DMS79 (cell line): ENCODE measurements at places on chromosomes 5 and 9.

DNA sequence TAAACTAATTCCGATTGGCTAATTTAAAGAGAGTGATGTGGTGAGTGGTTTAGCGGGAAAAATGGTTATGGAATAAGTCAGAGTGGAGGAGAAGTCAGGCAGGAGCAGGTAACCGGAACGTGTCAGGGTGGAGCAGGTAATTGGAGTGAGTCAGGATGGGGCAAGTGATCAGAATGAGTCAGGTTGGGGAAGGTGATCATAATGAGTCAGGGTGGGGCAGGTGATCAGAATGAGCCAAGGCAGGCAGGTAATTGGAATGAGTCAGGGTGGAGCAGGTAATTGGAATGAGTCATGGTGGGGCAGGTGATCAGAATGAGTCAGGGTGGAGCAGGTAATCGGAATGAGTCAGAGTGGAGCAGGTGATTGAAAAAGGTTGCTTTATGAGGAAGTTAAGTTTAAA is 101.4 kb downstream of the TMEM167A start:
- DNase-seq = no peak

DNA sequence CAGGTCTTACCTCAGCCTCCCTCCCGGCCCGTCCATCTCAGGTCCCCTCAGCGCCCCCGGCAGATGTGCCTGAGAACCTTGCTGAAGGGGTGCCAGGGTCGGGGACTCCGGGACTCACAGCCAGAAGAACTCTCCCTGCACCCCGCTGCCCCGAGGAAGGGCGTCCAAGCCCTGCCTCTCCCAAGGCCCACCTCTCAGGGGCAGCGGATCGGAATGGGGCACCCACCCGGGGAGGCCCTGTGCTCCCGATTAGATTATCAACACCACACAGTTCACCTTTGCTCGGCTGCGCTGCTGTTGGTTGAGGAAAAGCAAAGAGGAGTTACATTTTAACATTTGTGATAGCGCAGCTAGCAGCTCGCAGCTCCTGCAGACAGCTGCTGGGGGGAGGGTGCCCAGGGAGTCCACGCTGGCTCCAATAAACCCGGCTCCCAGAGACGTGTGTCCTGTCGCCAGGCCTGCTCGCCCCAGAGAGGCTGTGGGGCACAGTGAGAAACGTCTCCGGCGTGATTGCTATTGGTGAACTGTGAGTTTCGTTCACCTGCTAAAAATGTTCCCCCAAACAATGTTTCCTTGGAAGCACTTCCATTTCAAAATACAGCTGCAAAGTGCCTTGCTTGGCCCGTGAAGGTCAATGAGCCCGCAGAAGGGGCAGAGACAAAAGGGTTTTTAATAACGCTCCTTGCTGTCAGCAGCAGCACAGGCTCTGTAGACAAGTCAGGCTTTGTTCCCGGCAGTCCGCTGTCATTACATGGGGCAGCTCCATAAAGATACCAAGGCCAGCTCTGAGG is 18.6 kb upstream of the SLC6A19 start:
- DNase-seq = no peak

DNA sequence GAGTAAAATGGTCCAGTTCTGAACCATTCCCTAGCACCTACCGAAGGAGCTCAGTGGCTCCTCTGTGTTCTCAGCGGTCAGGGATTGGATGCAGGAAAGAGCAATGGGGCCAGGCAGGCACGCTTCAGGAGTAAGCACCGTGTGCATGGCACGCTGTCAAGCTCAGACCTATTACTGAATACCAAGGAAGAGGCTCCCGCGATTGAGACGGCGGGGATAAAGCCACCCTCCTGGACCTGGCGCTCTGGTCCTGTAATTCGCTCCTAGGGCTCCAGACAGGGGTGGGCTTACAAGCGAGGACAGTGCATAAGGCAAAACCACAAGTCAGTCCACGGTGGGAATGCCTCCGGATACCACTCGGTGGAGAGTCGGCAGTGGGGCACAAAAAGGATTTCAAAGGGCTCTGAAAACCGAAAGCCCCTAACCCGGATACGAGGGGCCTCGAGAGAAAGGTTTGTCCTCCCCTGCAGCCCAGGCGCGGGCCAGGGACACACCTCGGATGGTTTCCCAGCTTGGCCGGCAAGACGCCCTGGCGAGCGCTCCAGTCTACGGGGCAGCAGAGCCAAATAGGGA is 988 bp downstream of the OXCT1 start:
- DNase-seq = no peak

DNA sequence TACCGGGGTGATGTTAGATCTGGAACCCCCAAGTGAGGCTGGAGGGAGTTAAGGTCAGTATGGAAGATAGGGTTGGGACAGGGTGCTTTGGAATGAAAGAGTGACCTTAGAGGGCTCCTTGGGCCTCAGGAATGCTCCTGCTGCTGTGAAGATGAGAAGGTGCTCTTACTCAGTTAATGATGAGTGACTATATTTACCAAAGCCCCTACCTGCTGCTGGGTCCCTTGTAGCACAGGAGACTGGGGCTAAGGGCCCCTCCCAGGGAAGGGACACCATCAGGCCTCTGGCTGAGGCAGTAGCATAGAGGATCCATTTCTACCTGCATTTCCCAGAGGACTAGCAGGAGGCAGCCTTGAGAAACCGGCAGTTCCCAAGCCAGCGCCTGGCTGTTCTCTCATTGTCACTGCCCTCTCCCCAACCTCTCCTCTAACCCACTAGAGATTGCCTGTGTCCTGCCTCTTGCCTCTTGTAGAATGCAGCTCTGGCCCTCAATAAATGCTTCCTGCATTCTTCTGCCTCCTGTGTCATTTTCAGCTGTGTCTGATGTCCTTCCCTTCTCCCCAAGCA is 2.3 kb upstream of the MYOZ3 start:
- DNase-seq = no peak

DNA sequence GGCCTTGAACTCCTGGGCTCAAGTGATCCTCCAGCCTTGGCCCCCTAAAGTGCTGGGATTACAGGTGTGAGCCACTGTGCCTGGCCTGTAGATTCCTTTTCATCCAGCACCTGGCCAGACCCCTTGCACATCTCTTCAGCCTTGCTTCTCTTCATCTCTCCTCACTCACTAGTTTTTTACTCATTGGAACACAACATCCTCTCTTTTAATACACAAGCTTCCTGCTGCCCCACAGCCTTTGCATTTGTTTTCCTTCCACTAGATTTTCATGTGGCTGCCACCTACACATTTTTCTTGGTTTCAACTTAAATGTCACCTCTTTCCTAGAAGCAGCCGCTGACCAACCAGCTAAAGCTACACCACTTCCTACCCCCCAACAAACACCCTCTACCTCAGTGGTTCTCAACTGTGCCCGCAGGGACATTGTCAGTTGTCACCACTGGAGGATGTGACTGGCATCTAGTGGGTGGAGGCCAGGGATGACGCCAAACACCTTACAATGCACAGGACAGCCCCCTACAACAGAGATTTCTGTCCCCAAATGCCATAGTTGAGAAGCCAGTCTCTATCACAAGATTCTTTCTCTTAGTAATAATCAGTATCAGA is 33.7 kb downstream of the HAVCR1 start:
- DNase-seq = no peak

- DNase-seq = no peak
These were observed 76.0 kb upstream of the DAP start for GRCh38 chr5:10836986-10837385.

GRCh38 chr5:156019130-156019529 is 307.8 kb upstream of the SGCD start:
- DNase-seq = no peak

DNA sequence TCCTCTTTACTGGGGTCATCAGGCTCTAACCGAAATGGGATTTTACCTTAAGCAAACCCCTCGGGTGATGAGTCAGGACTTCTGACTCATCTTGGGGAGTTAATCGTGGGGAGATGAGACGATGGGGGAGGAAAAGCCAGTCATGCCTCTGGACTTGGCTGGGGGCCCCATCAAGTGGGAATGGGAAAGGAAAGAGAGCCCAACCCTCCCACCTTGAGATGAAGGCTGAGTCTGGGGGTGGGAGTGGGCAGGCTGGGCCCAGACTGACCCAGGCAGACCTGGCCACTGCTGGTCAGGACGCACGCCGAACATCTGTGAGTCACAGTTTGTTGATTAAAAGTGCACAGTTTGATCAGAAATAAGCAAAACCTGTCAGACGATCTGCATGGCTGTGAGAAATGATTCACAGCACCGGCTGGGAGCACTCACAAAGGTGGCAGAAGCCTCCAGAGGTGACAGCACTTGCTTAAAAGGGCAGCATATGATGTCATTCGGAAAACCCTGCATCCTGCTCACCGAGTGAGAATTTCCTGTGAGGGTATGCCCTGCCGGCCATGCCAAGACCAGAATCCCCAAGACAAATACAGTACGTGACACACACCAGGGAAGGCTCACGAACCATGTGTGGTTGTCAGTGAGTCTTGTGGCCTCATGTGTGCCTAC is 50.0 kb upstream of the SLC25A51 start:
- DNase-seq = no peak

DNA sequence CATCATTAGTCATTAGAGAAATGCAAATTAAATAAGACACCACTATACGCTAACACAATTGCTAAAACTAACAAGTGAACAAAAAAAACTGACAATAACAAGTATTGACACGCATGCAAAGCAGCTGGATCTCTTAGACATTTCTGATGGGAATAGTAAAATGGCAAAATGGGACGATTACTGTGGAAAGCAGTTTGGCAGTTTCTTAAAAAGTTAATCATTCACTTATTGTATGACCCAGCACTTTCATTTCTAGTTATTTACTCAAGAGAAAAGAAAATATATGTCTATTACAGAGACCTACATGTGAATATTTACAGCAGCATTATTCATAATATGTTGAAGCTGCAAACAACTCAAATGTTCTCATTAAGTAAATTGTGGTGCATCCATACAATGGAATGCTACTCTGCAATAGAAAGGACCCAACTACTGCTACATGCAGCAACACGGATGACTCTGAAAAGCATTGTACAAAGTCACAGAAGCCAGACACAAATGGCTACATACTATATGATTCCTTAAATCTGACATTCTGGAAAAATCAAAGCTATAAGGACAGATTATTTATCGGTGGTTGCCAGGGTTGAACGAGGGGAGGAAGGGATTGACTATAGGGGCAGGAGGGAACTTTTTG is 96.8 kb upstream of the ITGA2 start:
- no peak for DNase-seq

- DNase-seq = no peak
These were observed 1018.4 kb upstream of the ARRDC3 start for GRCh38 chr5:92401492-92401891.
